ENCODE measurements at places on chromosomes 11 and 22. TPM values are rescaled to one million over a fixed set of nuclear protein-coding genes. Genes with fewer than 3 reads are reported as not detected.

Gene MRE11
- 37.1 TPM for total RNA-seq

Gene MACROD1
- total RNA-seq: 18.3 TPM

Gene OR2AG1
- not detected for total RNA-seq

Gene ATXN10
- total RNA-seq: 214 TPM

Gene OR5D14
- total RNA-seq: not detected

Gene NXPE1
- total RNA-seq: not detected

GRCh38 chr11:59560702-59561473 lies 49.5 kb downstream of the OR4D9 start:
- peak; percentile 85 for DNase-seq

DNA sequence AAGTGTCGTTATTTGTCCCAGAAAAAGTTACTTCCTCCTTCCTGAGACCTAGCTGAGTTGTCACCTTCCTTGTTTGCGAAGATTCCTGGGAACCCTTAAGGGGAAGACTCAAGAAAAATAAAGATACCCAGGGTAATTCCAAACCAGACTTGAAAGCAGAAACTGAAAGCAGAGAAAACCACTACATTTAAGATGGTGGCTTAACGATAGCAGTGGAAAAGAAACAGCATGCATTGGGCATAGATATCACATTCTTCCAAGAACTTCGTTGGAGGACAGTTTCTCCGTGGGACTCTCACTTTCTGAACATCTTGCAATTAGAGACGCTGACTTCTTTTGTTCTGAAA lies 89.1 kb downstream of the FAM76B start:
- DNase-seq: no peak

DNA sequence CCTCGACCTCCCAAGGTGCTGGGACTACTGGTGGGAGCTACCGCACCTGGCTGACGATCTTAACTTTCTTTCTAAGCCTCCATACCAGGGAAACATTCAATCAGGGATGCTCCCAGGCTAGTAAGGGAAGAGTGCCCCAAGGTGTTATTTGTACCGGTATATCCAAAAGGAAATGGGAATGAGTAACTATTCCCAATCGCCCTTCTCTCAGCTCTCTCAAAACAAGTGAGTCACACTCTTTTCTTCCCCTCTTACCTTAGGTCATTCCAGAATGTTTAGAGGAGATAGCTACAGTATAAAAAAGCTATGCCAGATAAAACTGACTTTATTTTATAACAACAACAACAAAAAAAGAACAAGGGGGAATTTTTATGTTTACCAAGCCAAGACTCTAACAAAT lies 13.7 kb downstream of the DCDC1 start:
- DNase-seq: no peak

DNA sequence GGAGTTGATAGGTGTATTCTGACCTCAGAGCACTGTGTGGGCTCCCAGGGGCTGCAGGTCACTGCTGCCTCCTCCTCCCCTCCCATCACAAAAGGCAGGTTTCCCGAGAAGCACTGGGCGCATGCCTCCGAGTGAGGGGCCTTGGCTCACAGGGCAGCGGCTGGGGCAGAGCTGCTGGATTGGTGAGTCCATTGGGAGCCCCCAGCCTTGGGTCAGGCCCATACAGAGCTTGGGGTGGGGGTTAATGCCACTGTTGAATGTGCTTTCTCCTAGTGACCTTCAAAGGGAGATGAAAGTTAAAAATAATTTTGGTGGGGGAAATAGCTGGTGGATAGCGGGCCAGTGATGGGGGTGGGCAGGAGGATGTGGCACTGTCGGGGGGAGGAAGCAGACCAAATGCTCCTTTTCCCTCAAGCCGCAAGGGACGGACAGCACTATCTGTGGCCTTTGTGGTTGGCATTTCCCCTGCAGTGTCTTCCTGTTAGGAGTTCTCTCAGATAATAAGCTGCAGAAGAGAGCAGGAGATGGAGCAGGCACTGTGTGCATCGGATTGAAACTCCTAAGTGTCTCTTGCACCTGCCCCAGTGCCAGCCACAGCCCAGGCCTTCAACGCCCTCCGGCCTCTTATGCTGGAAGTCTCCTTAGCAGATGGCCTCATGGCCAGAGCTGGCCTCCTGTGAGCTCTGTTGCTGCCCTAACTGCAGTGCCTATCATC lies 3.2 kb downstream of the TUBA8 start:
- DNase-seq: no peak

- DNase-seq: no peak
Observed at GRCh38 chr11:86524620-86525352, 147.6 kb downstream of the ME3 start.

- DNase-seq: no peak
Observed at GRCh38 chr11:37264060-37264459, 666.0 kb upstream of the RAG2 start.

GRCh38 chr11:10617551-10617950 lies 49.1 kb upstream of the LYVE1 start:
- DNase-seq: no peak

- DNase-seq: no peak
Observed at GRCh38 chr22:39717099-39717498, 146.5 kb downstream of the CACNA1I start.

- peak; percentile 54 for DNase-seq
Observed at GRCh38 chr11:34468209-34468841, 29.6 kb downstream of the CAT start.

- DNase-seq: no peak
Observed at GRCh38 chr11:30559004-30559403, 27.1 kb downstream of the MPPED2 start.

DNA sequence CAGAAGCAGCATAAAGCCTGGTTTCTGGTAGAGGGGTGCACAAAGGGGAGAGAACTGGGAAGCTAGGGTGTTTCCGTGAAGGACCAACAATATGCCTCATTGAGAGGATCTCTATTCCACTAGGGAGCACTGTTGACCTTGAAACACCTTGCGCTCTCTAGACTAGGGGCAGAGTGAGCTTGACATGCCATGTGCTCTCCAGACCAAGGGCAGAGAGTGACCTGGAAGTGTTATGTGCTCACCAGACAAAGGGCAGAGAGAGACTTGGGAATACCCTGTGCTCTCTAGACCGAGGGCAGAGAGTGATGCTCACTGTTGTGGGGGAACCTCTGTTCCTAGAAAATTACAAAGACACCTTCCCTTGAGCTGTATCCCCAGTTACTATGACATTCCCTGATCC lies 15.2 kb upstream of the EI24 start:
- no peak for DNase-seq

GRCh38 chr22:27170491-27170890 lies 513.1 kb downstream of the MIAT start:
- no peak for DNase-seq

DNA sequence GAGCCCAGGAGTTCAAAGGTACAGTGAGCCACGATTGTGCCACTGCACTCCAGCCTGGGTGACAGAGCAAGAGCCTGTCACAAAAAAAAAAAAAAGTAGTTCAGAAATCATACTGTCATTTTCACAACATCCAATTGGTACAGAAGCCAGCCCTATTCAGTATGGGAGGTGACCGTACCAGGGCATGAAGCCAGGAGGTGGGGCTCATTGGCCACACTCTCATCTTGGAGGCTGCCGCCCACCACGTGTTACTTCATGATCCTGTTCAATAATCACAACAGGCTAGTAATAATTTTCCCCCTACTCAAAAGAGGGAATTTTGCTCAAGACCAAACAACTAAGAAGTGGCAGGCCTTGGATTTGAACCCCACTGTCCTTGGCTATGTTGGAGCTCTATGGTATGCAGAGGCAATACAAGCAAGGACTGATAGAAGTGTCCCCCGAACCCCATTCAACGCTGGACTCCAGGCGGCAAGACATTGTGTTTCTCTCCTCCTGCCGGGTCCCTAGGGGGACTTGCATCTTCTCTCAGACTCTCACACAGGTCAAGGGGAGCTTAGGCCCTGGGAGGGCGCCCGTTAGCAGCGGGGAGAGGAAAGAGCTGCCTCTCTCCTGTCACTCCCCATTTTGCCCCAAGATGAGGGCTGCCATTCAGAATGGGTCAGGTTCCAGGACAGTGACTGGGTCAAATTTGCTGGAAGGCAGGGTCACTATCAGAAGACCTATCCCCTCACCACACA lies 40.2 kb upstream of the EMID1 start:
- no peak for DNase-seq

- peak; percentile 84 for DNase-seq
Observed at GRCh38 chr11:124069429-124070401, 28.6 kb upstream of the OR10G7 start.

DNA sequence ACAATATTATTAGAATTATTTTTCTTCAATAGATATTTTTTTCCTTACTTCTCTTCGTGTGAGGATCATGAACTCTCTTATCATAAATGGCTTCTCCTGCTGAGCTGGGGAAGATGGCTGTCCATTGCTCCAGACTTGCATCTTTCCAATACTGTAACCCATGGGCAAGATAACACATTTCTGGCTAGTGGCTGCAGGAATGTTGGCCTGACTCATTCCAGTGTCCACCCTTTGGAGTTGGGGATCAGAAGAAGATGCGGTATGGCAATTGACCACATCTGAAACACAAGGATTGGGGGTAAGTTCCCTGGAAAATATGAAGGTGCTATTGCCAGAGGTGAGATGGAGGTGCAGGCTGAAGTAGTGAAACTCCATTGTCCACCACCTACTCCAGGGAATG lies 92.8 kb downstream of the FAR1 start:
- DNase-seq: no peak

DNA sequence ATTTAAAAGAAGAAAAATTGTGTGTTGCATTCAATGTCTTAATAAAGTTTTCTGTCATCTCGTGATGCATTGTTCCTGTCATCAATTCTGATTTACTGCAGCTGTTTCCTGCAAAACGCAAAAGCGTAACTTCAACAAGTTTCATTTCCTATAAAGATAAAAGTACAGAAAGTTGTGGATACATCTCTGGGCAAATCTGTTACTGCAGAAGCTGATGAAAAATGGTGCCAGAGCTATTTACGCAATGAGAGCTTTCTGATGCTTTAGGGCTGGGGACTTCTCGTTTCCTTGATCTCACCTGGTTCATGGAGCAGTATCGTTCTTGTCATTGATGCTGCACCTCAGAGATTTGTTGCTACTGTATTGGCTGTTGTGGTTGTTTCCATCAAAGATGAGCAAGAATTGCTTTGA lies 15.5 kb upstream of the MS4A12 start:
- DNase-seq: no peak

- no peak for DNase-seq
Observed at GRCh38 chr11:110179064-110179463, 85.9 kb downstream of the ZC3H12C start.
